ENCODE measurements at places on chromosomes 5 and 9.
A peak's percentile ranks its signal among the peaks of the same experiment; 100 is the strongest.

GRCh38 chr9:12094046-12094445, 599.1 kb upstream of the TYRP1 start:
- no peak for DNase-seq

- DNase-seq: no peak
Observed at GRCh38 chr5:119321569-119322311, 34.1 kb upstream of the TNFAIP8 start.

GRCh38 chr5:168153876-168154270, 137.6 kb upstream of the WWC1 start:
- no peak for DNase-seq

DNA sequence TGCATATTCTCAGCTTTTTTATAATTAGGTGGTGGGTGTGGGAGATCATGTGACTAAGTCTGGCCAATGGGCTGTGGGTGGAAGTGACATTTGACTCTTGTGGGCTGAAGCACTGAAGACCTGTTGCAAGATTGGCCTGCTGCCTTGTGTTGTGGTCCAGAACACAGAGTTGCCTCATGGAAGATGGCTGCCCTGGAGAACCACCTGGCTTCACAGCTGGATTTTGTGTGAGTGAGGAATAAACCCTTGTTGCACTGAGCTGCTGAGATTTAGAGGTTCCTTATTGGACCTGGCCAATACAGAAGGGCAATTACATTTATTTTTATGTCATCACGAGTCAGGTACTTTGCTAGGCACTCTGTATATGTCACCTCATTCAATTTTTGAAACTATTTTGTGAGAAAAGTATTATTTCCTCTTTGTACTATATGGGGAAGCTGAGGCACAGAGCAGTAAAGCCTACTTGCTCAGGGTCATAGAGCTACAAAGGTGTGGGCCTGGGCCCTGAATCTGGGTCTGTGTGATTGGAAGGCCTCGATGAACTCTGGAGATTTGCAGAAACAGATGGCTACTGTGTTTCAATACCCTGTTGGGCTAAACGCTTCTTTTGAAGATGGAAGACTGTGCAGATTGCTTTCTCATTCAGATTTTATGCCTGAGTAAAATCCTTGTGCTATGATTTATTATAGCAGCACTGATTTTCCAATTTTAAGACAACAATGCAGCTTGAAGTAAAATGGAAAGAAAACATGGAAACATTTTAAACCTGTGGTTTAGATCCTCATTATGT, 71.2 kb upstream of the TBC1D2 start:
- DNase-seq: no peak

- DNase-seq: no peak
Observed at GRCh38 chr9:35909687-35910612, 660 bp downstream of the SPAAR start.

GRCh38 chr5:64775291-64775690, 6.6 kb downstream of the CWC27 start:
- no peak for DNase-seq

DNA sequence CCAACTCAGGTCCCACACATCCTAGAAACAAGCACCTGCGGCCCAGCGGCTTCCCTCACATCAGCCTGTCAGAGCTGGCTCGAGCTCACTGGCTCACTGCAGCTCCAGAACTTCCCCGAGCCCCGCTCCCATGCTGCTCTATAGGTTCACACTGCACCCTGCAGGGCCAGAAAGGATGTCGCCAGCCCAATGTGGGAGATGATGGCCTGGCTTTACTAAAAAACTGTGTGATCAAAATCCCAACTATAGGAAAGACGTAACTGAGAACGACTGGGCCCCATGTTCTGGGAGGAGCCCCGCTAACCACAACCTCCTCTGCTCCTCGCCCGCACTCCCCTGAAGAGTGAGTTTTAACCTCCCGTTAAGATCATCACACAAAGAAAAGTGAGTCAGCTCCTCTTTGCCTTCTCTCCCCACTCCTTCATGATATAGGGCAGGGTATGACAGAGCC, 4.6 kb downstream of the SURF4 start:
- DNase-seq: no peak

- no peak for DNase-seq
Observed at GRCh38 chr9:108860354-108860753, 1.7 kb upstream of the ACTL7A start.

DNA sequence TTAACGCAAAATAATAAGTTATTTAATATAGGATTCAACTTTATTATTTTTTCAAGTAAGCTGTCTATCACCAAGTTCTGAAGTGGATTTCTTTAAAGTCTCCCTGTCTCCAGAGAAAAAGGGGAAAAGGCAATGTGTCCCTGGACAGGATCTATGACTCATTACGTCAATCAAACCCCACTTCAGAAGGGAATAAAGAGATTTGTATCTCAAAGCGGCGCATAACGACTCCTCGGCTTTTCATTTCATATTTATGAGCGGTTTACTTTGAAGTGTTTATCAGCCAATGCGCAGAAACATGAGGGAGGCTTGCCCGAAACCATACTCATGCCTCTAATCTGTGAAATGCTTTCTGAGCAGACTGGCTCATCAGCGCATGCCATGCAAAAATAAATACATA, 938.6 kb upstream of the WWC1 start:
- no peak for DNase-seq

- DNase-seq: no peak
Observed at GRCh38 chr5:68330574-68330973, 115.0 kb downstream of the PIK3R1 start.

GRCh38 chr9:30534896-30535295, 1849.5 kb upstream of the ACO1 start:
- DNase-seq: no peak

- no peak for DNase-seq
Observed at GRCh38 chr9:85302938-85303756, 438.6 kb downstream of the AGTPBP1 start.

GRCh38 chr5:125496393-125496792, 750.0 kb upstream of the ZNF608 start:
- DNase-seq: no peak

DNA sequence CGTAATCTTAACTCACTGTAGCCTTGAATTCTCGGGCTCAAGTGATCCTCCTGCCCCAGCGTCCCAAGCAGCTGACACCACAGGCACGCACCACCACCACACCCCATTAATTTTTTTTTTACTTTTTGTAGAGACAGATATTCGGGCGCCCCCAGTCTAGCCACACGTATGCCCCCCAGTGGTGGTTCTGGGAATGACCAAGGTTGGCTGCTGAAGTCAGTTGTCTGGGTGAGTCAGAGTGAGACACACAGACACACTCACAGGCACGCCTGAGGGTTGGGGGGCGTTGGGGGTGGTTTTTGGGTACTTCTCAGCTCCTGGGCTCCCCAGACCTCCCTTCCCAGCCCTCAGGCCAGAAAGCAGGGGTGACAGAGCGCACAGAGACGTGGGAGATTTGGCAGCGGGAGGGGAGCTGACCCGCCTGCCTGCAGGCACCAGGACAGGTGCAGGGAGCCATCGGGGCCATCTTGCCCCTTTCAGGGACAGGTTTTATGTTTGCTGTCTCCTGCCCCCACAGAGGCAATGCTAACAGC, 4.2 kb upstream of the ENTPD8 start:
- DNase-seq: no peak

- DNase-seq: no peak
Observed at GRCh38 chr5:178114325-178115135, 1.2 kb downstream of the N4BP3 start.

GRCh38 chr9:110282018-110282738, 25.9 kb upstream of the TXN start:
- no peak for DNase-seq

DNA sequence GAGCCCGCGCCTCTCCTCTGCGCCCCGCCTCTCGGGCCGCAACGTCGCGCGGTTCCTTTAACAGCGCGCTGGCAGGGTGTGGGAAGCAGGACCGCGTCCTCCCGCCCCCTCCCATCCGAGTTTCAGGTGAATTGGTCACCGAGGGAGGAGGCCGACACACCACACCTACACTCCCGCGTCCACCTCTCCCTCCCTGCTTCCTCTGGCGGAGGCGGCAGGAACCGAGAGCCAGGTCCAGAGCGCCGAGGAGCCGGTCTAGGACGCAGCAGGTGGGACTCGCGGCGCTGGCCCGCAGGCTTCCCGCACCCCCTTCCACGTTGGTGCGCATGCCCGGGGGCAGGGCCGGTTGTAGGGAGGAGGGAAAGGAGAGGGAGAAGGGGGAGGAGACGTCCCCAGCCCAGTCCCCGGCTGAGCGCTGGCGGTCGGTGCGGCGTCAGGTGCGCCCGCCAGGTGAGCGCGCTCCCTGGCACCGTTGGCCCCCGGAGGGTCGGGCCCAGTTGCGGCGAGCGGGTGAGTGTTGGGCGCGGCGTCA, at the start of gene OCLN:
Gene OCLN (plus strand): TSS at position 400 of the 532 bp plus-strand sequence. CDS start 11,455 bp downstream, outside the sequence.
- peak; percentile 46 for DNase-seq

DNA sequence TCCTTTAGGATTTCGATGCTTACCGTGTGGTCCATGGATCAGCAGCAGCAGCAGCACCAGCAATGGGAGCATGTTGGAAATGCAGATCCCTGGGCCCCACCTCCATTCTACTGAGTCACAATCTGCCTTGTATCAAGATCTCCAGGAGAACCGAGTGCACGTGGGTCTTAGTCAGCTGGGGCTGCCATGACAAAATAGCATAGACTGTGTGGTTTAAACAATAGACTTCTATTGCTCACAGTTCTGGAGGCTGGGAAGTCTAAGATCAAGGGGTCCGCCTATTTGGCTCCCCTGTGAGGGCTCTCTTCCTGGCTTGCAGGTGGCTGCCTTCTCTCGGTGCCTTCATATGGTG, 1.3 kb upstream of the PROP1 start:
- no peak for DNase-seq

- no peak for DNase-seq
Observed at GRCh38 chr9:108270051-108270450, 585.7 kb downstream of the ACTL7B start.

DNA sequence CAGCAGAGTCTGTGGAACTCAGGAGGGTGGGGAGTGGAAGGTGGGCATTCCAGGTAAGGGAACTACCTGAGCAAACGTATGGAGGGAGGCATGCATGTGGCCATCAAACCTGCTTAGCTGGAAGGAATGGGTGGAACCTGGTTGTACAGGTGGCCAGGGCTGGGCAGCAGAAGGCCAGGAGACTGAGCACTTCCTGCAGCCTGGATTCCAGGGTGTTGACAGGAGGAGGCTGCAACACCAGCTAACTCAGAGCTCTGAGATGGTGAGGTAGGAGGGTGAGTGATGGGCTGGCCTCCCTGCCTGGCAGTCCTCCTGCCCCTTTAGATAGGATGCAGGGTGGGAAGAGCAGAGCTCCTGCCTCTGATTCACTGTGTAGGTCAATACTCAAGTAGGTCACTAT, 92.5 kb upstream of the CPEB4 start:
- DNase-seq: no peak

DNA sequence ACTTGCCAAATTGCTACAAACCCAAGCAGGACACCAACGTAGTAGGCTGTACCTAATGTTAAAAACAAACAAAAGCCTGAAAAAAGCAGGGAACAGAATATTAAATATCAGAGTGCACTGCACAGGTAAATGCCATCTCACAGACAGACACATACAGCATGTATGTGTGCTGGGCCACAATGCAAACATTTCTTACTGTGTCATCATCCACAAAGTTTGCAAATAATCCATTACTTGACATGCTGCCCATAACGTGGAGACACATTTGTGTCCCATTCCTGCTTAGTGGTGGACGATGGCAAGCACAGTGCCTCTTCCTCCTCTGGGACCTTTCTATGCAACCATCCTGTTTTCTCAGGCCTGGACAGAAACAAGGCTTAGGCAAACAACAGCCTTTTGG, 44.7 kb downstream of the GOLM1 start:
- no peak for DNase-seq

- no peak for DNase-seq
Observed at GRCh38 chr5:86155796-86156195, 461.9 kb upstream of the COX7C start.

DNA sequence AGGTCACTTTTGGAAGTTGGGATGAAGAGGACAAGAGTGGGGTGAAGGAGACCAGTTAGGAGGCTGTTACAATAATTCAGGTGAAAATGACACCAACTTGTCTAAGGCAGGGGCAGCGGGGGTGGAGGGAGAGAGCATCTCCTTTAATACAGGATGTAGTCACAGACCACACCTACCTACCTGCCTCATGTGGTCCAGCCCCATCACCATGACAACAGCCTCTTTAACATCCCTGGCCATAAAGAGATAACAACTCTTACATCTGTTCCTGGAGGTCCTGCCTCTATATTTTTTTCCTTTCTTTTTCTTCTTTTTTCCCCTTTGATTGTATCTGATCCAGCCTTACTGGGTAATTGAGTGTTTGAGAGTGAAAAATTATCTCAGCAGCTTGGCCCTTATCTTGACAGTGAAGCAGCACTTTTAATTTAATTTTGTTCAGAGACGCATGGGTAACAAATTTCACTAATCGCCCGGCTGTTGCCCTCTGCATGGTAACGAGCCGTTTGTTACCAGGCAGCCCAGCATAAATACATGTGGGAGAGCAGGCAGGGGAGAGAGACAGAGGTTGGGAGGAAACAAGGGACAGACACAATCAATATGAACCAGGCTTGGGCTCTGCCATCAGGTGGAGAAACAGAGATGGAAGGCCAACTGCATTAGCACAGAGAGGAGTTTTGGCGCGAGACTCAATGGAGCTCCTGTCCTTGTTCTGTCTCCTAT, 338.1 kb downstream of the ASTN2 start:
- DNase-seq: no peak

DNA sequence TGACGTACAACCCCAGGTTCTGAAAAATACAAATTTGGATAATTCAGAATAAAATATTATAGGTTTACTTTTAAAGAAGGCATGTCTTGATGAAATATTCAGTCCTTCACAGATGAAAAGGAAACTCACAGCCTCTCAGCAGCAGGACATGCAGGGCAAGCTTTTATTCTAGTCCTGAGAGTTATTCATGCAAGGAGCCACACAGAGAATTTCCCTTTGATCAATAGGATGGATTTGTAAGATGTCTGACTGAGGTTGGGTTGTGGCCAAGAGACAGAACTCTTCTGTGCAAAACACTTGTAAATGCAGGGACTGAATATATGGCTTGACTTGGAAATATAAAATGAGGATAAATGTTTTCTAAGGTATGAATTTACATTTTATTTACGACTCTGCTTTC, 48.8 kb upstream of the TBCA start:
- DNase-seq: no peak

- no peak for DNase-seq
Observed at GRCh38 chr9:6723881-6724420, 33.8 kb upstream of the KDM4C start.

GRCh38 chr5:17879276-17879675, 245.0 kb downstream of the TAF11L14 start:
- no peak for DNase-seq

DNA sequence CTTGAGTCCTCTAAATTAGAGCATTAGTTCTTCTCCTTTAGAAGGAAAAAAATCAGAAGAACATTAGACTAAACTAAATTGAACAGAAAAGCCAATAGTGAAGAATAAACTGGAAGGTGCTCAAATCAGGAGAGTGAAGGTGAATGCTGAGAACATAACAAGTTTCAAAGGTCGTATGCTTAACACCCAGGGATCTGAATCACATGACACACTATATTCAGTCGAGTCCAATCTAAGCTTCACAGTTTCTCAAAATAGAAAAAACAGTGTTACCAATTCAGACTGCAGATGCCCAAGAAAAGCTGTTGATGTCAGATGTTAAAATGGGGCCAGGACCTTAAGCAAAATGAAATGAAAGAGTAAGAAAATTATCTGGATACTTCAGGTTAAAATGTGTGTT, 614.5 kb downstream of the EFNA5 start:
- DNase-seq: no peak

- no peak for DNase-seq
Observed at GRCh38 chr5:31049461-31049860, 144.0 kb upstream of the CDH6 start.

- DNase-seq: no peak
Observed at GRCh38 chr5:131947445-131947844, 2.0 kb upstream of the MEIKIN start.
